ENCODE measurements at places on chromosomes 12 and 14. TPM values are rescaled to one million over a fixed set of nuclear protein-coding genes. Genes with fewer than 3 reads are reported as not detected.

ACOT4 gene
- 1.3 TPM for polyA plus RNA-seq

ANP32D gene
- polyA plus RNA-seq, result not detected

KRT74 gene
- polyA plus RNA-seq, result 0.24 TPM

DNAI7 gene
- 0.18 TPM for polyA plus RNA-seq

BDKRB2 gene
- 15.1 TPM for polyA plus RNA-seq

KLRB1 gene
- polyA plus RNA-seq, result 0.81 TPM

RPS26 gene
- polyA plus RNA-seq, result 899 TPM

RNU4-1 gene
- not detected for polyA plus RNA-seq

CD163 gene
- polyA plus RNA-seq, result 3.7 TPM

FAM222A gene
- polyA plus RNA-seq, result 3.2 TPM

ANG gene
- 8.4 TPM for polyA plus RNA-seq

TMEM119 gene
- polyA plus RNA-seq, result 0.54 TPM

L3HYPDH gene
- polyA plus RNA-seq, result 8.7 TPM

PPFIBP1 gene
- 12.0 TPM for polyA plus RNA-seq

ADIPOR2 gene
- 29.9 TPM for polyA plus RNA-seq

DAO gene
- polyA plus RNA-seq, result not detected

DDHD1 gene
- 1.0 TPM for polyA plus RNA-seq

PROX2 gene
- polyA plus RNA-seq, result not detected

LETMD1 gene
- 30.9 TPM for polyA plus RNA-seq

NDRG2 gene
- polyA plus RNA-seq, result 131 TPM

SERPINA6 gene
- not detected for polyA plus RNA-seq

EAPP gene
- polyA plus RNA-seq, result 18.8 TPM

TMEM30B gene
- polyA plus RNA-seq, result 12.8 TPM

ESRRB gene
- polyA plus RNA-seq, result not detected

TEX52 gene
- not detected for polyA plus RNA-seq

RASSF3 gene
- 12.2 TPM for polyA plus RNA-seq

PTPRO gene
- polyA plus RNA-seq, result 0.14 TPM

TMBIM6 gene
- 252 TPM for polyA plus RNA-seq

MGP gene
- polyA plus RNA-seq, result 51.2 TPM

PTGER2 gene
- polyA plus RNA-seq, result 0.41 TPM

MYF5 gene
- polyA plus RNA-seq, result not detected

All from esophagus (tissue), 2 donors.